ENCODE measurements at places on chromosomes 5 and 9.

DNA sequence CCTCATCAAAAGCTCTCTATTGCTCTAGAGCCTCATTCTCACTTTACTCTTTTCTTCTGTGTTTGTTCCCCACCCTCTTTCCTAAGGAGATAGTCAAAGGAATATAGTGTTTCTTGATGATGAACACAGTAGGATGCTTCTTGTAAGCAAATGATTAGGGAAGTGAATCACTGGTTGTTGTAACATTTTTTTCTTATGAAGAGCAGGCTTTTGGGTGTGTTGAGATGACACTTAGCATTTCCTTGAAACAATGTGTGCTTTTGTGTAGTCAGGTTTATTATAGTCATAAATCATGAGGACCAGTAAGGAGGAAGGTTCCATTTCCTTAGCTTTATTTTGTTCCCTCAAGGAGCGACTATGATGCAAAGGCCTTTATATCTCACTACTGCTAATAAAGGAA, 1991.3 kb upstream of the C9orf72 start:
- DNase-seq = no peak

GRCh38 chr5:106833517-106833916, 837.2 kb downstream of the EFNA5 start:
- no peak for DNase-seq

- DNase-seq = no peak
Observed at GRCh38 chr9:128841694-128842492, 12.3 kb upstream of the SPOUT1 start.

GRCh38 chr5:19918780-19919179, 69.2 kb downstream of the CDH18 start:
- no peak for DNase-seq

GRCh38 chr9:94554078-94554438, 825 bp upstream of the PCAT7 start:
- DNase-seq = no peak

DNA sequence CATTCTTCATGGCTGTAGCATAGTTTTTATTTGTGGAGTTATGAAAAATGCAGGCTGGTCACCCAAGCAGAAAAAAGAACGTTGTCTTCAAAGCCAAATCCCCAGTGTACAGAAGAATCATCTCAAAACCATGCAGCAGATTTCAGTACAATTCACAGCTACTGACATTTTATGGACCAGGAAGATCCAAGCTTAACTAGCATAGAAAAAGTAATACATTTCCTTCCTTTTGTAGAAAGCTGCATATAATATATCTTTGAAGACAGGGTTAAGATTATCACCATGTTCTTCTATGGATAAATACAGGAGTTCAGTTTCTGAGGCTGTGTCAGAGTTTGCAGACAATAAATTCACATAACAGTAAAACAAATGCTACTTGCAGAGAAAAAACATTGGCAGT, 1054.8 kb upstream of the C9orf72 start:
- DNase-seq = no peak

DNA sequence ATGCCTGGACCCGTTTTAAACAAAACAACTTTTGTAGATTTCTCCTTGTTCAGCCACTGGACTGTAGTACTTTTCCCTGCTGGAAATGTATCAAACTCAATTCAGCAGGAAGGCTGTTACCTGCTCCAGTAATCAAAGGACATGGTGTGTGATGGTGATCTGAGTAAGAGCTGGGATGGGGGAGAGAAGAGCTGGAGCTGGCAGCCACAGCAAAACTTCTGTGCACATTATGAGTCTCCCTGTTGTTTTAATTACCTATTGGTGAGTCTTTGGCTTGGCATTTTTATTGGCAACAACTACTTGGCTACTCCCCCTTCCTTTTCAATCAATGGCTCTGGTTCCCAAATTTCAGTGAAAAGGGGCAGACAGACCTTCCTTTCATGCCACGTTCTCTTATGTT, 9.7 kb downstream of the NREP start:
- DNase-seq = no peak

GRCh38 chr5:81802625-81803024, 51.7 kb upstream of the SSBP2 start:
- no peak for DNase-seq

DNA sequence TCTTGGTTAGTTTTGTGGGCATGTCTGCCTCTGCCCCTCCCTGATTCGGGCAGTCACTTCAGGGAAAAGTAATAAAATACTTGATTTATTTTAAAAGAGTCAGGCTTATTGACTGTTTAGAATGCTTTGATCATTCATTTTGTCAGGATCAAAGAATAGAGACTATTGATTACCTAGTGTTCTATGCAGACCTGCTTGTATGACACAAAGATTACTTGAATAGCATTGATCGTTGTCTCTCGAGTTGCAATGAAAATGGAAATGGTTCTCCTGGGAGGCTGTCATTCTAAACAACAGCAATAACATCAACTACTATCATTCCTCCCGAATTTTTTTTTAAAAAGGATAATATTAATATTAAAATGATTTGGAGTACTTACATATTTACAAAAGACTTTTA, 133.2 kb upstream of the DMAC1 start:
- DNase-seq = no peak

DNA sequence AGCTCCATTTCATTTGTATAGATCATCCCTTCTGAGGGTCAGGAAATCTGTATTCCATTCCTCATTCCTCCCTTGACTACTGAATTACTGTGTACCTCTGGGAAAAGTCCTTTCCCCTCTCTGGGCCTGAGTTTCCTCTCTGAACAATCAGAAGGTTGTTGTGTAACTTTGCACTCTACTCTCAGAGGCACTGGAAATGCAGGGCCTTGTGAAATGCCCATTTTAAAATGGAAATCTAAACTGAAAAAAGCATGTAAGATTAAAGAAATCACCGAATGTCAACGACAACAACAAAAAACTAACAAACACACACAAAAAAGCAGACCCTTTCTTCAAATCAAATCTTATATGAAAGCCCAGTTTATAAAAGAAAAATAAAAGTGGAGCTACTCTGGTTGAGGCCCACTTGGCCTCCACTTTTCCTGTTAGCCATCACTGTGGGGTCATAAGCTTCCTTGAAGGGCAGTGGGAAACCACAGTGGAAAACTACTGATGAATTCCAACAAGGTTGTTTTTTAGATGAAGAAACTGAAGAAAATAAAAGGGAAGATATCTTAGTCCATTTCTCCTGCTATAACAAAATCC, 21.6 kb upstream of the GRPEL2 start:
- DNase-seq = no peak

DNA sequence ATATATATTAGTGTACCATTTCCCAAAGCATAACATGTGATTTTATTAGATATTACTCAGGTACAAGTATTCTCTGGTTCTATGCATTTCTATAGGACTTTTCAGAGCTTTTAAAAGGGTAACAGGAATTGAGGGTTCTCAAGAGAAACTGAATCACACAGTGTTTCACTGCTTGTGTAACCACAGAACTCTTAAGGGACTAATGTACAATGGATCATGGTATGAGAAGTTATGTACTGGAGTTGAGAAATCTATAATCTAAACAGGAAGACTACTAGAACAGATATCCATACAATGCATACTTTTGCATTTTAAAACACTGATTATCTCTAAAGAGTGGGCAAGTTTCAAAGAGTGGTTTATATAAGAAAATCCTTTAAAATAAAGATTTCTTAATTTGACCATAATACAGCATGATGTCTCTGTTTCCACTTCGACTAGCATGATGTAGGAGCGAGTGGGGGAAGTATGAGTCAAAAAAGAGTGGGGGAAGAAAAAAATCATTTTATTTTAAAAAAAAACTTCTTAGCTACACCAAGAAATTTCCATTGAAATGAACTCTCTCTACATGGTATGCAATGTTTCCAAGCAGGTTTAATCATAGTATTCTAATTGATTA, 183.5 kb downstream of the RFX3 start:
- no peak for DNase-seq

GRCh38 chr5:9176641-9177040, 369.2 kb downstream of the SEMA5A start:
- no peak for DNase-seq

DNA sequence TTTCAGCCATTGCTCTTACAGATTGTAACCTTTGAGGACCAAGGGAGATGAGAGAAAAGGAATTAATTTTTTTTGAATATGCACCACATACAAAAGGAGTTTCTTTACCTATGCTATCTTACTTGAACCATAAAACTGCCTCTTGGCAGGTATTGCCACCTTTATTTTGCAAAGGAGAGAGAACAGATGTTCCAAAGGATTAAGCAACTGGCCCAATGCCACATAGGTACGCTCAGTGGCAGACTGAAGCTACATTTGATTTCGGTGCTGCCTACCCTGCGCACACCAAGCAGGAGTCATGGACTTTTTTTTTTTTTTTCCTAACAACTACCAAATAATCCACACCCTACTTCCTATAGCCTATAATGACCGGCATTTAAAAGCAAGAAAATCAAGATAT, 43.1 kb downstream of the SAXO1 start:
- DNase-seq = no peak

DNA sequence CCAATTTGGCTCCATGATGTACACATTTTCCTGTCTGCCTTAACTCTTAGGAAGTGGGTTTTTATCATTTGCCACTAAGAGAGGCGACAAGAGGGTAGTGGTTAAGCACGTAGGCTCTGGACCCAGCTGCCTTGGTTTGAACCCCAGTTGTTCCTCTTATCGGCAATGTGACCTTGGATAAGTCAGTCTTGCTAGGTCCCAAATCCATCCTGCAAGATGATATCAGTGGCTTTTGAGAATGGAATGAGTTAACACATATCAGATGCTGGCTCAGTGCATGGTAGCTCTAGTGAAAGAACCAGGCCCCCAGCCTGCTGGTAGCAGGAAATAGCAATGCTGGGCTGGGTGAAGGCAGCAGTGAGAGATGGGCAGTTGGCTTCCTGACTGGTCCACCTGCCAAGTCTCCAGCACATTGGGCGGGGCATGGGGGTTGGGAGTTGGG, 72.5 kb downstream of the STK10 start:
- DNase-seq = no peak

GRCh38 chr5:84383816-84384603, 670 bp downstream of the EDIL3 start:
- peak; percentile 49 for DNase-seq

DNA sequence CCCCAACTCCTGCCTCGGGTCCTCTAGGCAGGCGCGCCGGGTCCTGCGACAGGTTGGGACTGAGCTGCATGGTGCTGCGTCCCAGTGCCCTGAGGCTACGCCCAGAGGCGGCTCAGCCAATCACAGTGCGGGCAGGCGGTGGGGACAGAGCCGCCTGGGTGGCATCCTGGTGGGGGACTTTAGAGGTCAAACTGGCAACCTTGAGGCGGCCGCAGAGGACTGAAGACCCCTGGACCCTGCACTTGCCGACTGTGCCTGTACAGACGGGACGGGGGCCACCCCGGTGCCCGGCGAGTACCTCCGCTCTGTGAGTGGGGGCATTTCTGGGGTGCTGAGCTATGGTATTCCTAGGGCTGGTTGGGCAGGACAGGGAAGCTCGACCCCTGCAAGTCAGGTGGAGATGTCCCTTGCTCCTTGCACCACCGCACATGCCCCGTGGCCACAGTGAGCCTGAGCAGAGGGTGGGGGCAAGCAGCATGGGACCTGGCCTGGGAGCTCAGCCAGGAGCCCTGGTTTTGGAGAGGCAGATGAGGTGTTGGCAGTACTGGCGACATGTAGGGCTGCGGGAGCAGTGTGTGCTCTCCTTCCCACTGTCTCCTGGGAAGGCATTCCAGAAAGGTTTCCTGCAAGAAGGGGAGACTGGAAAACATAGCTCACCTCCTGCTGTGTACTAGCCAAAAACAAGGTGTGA, 45.5 kb downstream of the CTSL start:
- no peak for DNase-seq

DNA sequence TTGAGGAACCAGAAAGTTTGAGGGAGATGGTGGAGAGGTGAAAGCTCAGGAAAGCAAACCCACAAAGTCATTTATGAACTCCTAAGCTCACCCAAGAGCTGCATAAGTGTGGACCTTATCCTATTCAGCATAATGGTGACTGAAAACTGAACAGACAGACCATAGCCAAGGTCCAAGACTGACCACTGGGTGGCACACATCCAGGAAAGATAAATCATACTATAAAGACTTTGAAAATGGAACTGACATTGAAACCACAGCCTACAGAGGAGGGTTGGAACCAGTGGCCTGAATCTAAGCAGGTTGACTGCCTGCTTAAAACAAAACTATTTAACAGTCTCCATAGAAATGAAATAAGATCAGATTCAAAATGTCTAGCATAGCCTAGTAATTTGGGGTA, 121.0 kb upstream of the RGS7BP start:
- DNase-seq = no peak

- DNase-seq = no peak
Observed at GRCh38 chr9:137988701-137989100, 111.1 kb downstream of the CACNA1B start.

DNA sequence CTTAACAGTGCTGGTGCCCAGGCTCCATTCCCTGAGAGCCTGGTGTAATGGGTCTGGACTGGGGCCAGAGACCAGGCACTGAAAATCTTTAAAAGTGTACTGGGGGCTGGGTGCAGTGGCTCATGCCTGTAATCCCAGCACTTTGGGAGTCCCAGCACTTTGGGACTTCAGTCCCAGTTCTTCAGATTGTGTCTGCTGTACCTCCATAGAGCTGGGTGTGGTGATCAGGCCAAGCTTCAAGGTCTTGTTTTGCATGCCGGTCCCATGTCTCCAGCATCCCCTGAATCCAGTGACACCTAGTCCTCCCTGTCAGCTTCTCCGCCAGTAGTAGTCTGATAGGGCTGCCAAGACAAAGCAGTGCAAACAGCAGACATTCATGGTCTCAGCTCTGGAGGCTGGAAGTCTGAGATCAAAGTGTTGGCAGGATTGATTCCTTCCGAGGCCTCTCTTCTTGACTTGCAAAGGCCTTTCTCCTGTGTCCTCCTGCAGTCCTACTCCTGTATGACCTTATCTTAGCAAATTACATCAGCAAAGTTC, 108.2 kb downstream of the SYK start:
- DNase-seq = no peak

- no peak for DNase-seq
Observed at GRCh38 chr5:8376478-8376877, 507.5 kb downstream of the MTRR start.

GRCh38 chr9:6909181-6909580, 151.4 kb downstream of the KDM4C start:
- DNase-seq = no peak

DNA sequence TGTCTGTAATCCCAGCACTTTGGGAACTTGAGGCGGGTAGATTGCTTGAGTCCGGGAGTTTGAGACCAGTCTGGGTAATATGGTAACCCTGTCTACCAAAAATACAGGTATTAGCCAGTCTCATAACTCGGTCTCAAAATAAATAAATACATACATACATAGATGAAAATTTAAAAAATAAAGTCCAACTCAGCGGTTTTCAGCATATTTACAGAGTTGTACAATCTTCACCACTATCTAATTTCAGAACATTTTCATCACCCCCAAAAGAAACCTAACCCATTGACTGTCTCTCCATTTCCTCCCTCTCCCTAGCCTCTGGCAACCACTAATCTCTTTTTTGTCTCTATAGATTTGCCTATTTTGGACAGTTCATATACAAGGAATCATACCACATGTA, 10.7 kb downstream of the RMND5B start:
- DNase-seq = no peak

GRCh38 chr5:923281-923873, 30.7 kb downstream of the TRIP13 start:
- DNase-seq = peak; percentile 60

All from NT2/D1 (cell line).